ENCODE measurements at places on chromosomes 12 and 14. TPM values are rescaled to one million over a fixed set of nuclear protein-coding genes. Genes with fewer than 3 reads are reported as not detected.

GABARAPL1 gene
- 377 TPM for total RNA-seq

COX6A1 gene
- total RNA-seq, result 118 TPM

CCDC197 gene
- total RNA-seq, result not detected

RNF212B gene
- not detected for total RNA-seq

PTCSC3 gene
- total RNA-seq, result not detected

HSPA2 gene
- total RNA-seq, result 2.6 TPM

UNC119B gene
- 8.1 TPM for total RNA-seq

KRT6C gene
- total RNA-seq, result not detected

CTSG gene
- not detected for total RNA-seq

LUM gene
- not detected for total RNA-seq

ANG gene
- total RNA-seq, result 0.60 TPM

BATF gene
- total RNA-seq, result 4.3 TPM

STXBP6 gene
- not detected for total RNA-seq

NOXRED1 gene
- 0.22 TPM for total RNA-seq

HOXC12 gene
- total RNA-seq, result not detected

CNTN1 gene
- not detected for total RNA-seq

BCAT1 gene
- total RNA-seq, result 0.43 TPM

SLC39A5 gene
- total RNA-seq, result not detected

SLC5A8 gene
- not detected for total RNA-seq

INHBC gene
- 0.17 TPM for total RNA-seq

LMNTD1 gene
- total RNA-seq, result not detected

ADCK1 gene
- total RNA-seq, result 4.7 TPM

SMIM10L1 gene
- 9.6 TPM for total RNA-seq

PTHLH gene
- not detected for total RNA-seq

C12orf60 gene
- total RNA-seq, result not detected

PAPLN gene
- not detected for total RNA-seq

RNASE1 gene
- not detected for total RNA-seq

DNAL1 gene
- 3.3 TPM for total RNA-seq

KRT71 gene
- not detected for total RNA-seq

RAP1B gene
- total RNA-seq, result 299 TPM

MGAT4C gene
- total RNA-seq, result not detected

EEA1 gene
- total RNA-seq, result 6.9 TPM

NEUROD4 gene
- total RNA-seq, result not detected

FGD6 gene
- total RNA-seq, result 0.94 TPM

TMEM229B gene
- 4.8 TPM for total RNA-seq

SLC8A3 gene
- not detected for total RNA-seq

CISTR gene
- not detected for total RNA-seq

ADAM21 gene
- not detected for total RNA-seq

TAS2R30 gene
- 3.3 TPM for total RNA-seq

BDKRB2 gene
- total RNA-seq, result not detected

TAS2R20 gene
- 0.30 TPM for total RNA-seq

All from CD8-positive, alpha-beta T cell (primary cell).